CD4-positive, alpha-beta T cell treated with Interleukin-17A for 4 hours (primary cell): ENCODE measurements at places on chromosomes 16 and 17.

DNA sequence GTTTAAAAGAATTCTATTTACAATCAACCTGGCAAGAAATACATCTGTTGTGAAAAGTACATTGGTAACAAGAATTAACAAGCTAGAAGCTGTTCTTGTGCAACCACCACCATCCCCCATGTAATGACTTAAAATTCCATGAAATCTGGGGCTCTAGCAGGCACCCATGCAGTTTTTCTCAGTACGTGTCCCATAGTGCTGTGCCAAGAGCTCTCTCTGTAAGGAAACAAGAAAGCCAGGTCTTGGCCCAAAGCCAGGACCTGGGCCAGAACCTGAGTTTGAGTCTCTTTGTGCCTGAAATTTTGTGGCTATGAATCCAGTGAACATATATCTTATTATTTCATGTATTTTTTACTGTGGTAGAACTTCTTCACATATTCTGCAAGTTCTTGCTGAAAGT lies 46.6 kb downstream of the NUP93 start:
- DNase-seq: no peak

GRCh38 chr17:4706121-4706520 lies 2.2 kb upstream of the PELP1 start:
- no peak for DNase-seq

GRCh38 chr16:15464401-15465186 lies 30.2 kb downstream of the BMERB1 start:
- no peak for DNase-seq

GRCh38 chr17:15154618-15155017 lies 110.5 kb downstream of the PMP22 start:
- DNase-seq: no peak

DNA sequence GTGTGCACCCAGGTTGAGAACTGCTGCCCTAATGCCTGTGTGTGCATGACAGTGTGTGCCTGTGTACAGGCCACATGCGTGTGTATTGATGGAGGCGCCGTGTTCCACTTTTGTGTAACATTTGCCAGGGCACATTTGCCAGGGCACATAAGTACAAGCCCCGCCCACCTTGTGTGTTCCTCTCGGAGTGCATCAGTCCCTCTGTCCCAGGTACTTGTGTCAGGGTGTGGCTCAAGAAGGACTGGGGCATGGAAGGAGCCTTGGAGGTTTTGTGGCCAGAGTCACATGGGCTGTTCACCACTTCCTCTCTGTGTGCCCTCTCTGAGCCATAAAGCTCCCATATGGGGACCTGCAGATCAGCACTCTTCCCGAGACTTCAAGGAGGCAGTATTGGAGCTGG lies 73.9 kb downstream of the MRM1 start:
- peak; percentile 20 for DNase-seq

DNA sequence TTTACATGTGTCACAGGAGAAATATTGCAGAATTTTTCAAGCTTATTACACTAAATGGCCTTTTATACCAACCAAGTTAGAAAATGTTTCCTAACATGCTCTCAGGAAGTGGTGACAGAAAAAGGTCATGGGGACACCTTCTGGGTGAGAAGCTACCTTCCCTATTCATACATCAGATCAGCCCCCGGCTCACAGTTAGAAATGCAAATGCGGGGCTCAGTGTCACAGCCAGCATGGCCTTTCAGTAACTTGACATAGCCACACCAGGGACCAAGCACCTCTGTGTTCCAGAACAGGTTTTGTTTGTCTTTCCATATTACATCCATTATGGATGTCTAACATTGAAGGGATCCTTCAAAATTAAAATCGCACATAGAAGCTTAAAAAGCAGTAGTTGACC lies 59.5 kb downstream of the CHD9NB start:
- no peak for DNase-seq

- DNase-seq: no peak
These were observed 60.6 kb downstream of the LMF1 start for GRCh38 chr16:910181-910580.

GRCh38 chr16:5678371-5678770 lies 580.8 kb upstream of the EEF2KMT start:
- no peak for DNase-seq

DNA sequence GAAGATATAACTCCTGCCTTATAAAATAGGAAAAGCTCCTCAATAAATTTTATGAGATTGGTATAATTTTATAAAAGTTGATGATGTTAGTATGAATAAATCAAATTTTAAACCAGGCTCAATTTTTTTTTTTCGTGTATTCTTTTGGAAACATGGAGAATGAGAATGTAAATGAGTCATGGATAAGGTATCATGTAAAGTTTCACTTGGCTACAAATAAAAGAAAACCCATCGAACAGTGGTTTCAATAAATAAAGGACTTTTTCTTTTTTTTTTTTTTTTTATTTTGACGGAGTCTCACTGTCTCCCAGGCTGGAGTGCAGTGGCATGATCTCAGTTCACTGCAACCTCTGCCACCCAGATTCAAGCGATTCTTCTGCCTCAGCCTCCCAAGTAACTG lies 67.3 kb downstream of the PHKB start:
- DNase-seq: no peak

- DNase-seq: no peak
These were observed 1.9 kb downstream of the MYL11 start for GRCh38 chr16:30376461-30376902.

GRCh38 chr16:16991711-16992110 lies 479.0 kb downstream of the XYLT1 start:
- DNase-seq: no peak

DNA sequence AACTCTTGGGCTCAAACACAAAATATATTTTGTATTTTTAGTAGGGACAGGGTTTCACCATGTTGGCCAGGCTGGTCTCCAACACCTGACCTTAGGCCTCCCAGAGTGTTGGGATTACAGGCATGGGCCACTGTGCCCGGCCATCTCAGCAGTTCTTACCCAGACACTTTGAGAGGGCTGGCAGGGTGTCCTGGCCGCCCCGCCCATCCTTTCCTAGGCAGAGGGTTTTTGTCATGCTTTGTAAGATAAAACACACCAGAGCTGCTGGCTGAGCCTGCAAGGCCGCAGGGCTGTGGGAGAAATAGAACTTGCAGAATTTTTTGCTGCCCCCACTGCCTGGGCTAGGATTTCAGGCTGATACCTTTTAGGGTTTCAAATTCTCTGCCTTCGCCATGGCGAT lies 8.7 kb downstream of the PPL start:
- DNase-seq: no peak

GRCh38 chr16:80158766-80159165 lies 382.0 kb upstream of the DYNLRB2 start:
- DNase-seq: no peak

GRCh38 chr16:46606231-46606630 lies 14.9 kb downstream of the SHCBP1 start:
- DNase-seq: no peak

DNA sequence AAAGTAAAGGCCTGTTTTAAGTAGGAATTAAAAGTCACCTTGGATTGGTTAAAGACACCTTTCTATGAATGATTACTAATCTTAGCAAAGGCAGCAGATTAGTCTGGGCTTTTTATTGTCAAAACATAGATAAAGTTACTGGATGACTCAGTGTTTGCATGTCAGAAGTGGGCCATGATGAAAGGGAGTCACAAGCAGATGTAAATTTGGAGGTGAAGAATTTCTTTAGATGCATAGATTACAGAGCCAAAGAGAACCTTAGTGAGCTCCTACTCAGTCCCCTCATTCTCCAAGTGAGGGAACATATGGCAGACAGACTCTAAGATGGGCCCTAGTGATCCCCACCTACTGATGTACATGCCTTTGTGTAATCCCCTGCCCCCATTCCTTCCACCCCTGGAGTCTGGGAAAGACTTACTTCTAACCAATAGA lies 124.5 kb downstream of the HS3ST3A1 start:
- DNase-seq: no peak

DNA sequence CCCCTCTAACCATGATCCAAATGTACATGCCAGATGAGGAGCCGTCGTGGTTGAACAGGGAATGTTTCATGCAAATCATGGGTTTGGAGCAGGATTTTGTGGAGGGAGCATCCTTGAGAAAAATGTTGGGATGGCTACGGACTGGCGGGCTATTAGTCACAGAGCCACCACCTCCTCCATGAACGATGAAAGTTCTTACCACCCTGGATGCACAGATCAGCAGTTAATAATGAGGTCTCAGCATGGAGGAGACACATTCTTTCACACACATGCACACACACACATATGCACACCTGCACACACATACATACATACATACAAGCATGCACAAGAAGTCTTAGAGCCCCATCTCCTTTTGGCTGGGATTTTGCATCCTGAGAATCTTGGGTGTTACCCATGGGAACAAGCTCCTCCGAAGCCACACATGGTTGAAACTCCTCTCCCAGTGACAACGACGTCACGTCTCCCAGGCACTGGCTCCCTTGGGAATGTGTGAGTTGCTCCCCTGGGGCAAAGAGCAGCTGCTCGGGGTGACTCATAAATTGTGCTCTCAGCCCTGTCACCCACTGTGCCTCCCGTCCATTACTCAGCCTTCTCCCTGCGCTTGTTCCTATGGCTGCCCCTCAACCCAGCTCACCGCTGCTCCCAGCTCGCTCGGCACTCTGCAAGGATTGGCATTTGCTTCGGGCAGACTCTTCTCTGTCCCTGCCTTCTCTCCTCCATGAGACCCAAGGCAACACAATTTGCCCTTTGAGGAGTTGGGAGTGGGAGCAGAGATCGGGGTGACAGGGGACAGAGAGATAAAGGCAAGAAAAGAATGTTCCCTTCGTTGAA lies 344.6 kb downstream of the SOX9 start:
- DNase-seq: no peak

- peak; percentile 59 for DNase-seq
These were observed at the start of gene ANKRD13B for GRCh38 chr17:29592850-29593551. Gene ANKRD13B, plus strand, starts transcription at chr17:29593132. Its CDS starts 490 bp downstream, at chr17:29593622.

DNA sequence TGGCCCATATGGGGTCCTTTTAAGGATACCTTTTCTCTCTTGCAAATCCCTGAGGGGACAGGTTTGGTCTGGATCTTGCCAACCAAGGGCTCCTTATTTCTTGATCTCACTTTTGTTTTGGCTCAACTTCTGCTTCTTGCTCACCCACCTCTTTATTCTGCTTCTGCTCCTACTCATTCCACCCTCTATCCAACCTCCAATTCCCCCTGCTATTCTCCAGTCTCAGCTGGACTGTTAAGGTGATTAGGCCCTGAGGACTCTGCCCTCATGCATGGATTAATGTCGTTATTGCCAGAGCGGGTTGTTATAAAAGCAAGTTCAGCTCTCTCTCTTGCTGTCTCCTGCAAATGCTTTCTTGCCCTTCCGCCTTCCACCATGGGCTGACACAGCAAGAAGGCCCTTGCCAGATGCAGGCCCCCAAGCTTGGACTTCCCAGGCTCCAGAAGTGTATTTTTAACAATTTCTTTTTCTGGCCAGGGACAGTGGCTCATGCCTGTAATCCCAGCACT lies 29.8 kb downstream of the LAT start:
- no peak for DNase-seq

DNA sequence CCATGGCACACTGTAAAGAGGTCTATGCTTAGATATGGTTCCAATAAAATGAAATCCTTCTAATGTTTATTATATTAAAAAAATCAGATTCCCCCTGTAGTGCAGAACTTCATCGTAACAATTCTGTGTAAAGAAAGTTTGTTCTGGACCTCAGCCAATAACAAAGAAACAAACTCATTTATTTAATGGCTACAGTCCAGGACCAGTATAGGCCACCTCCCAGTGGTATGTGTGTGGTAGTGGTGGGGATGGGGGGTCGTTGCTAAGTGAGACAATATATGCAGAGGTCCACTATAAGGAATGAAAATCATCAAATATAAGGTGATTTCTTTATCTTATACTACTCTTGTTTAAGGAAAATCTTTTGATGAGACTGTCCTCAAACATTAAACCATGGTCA lies 136.4 kb downstream of the CDK5R1 start:
- DNase-seq: no peak

- no peak for DNase-seq
These were observed 62.6 kb upstream of the ENDOV start for GRCh38 chr17:80352216-80352895.

GRCh38 chr17:44097110-44097958 lies 26.1 kb downstream of the HDAC5 start:
- DNase-seq: no peak

GRCh38 chr17:64326420-64327054 lies 63.5 kb upstream of the TEX2 start:
- DNase-seq: no peak

DNA sequence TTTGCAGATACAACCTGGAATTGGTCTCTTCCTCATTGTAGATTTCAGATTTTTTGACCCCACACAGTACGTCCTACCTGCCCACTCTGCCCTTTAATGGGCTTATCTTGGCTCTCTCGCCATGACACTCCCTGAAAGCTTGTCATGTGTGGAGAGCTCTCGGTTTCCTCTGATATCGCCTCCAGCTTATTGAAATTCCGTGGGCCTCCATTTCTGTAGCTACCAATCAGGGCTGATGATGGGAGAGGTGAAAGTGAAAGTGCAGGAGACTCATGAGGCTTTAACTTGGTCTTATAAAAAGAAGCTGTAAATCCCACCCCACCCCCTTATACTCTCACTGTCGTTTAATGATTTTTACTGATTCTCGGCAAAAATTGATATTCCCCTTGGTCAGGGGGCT lies 17.7 kb downstream of the HOXB1 start:
- peak; percentile 38 for DNase-seq

- DNase-seq: no peak
These were observed 3.7 kb upstream of the CDC42EP4 start for GRCh38 chr17:73315471-73315870.

DNA sequence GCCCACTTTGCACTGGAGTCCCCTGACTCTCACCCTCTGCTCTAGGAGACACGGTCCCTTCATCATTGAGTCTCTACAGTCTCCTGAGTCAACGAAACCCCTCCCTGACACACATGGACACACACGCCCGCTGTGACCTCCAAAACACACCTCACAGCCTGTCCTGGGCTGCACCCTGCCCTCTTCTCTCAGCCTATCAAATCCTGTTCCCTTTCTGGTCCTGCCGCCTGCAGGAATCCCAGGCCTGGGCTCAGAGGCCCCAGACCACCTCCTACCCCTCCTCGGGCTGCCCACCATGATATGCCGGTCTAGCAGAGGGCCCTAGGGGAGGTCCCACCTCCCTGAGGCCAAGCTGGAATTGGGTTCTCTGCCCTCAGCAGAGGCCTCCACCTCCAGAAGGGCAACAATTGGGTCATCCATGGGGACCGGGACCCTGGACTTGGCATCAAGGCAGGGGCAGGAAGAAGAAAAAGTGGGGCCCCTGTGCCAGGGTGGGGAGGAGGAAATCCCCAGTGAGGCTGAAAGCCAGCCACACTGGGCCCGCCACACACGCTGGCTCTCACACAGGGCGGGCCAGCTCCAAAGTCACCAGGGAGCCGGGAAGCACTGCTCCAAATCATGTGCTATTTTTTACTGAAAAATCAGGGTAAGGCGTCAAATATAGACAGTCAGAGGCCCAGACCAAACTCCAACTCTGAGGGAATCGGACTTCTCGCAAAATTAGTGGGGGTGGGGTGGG lies 3.4 kb downstream of the PPP1R9B start:
- no peak for DNase-seq

- no peak for DNase-seq
These were observed 76.3 kb upstream of the ZNF469 start for GRCh38 chr16:88306411-88306810.
